ENCODE measurements at places on chromosomes 3 and 15. TPM values are rescaled to one million over a fixed set of nuclear protein-coding genes. Genes with fewer than 3 reads are reported as not detected.

The PPP1R14D gene
- total RNA-seq = not detected

The NT5DC2 gene
- 58.9 TPM for total RNA-seq

DNA sequence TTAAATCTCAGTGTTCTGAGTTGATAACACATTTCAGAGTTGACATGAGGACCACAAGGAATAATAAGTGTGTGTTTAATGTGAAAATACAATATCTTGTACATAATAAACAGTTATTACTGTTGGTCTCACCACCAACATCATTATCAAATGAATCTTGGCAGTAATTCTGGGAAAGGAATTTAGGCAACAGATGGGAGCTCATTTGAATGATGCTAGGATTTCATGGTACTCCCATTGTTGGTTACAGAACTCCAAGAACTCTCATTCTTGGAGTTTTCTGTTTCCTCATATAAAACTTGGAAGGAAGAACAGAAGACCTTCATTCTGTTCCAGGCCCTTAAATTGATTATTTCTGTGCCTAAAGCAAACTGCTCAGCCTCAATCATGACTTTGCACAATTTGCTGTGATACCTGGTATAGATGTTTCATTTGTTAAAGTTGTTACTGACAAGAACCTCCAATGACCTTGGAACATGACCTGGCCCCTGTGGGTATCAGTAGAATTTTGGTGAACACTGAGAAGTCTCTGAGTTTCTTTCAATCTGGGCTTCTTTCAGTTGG, 385.8 kb downstream of the LPP start:
- DNase-seq = no peak
- no peaks in the 10 kb centered on the region for H3K4me1 ChIP-seq
- H3K4me3 ChIP-seq = no peak overlapping the region
- no peaks in the 10 kb centered on the region for H3K36me3 ChIP-seq
- H3K27ac ChIP-seq = no peak overlapping the region

The FAM81A gene
- total RNA-seq = not detected

DNA sequence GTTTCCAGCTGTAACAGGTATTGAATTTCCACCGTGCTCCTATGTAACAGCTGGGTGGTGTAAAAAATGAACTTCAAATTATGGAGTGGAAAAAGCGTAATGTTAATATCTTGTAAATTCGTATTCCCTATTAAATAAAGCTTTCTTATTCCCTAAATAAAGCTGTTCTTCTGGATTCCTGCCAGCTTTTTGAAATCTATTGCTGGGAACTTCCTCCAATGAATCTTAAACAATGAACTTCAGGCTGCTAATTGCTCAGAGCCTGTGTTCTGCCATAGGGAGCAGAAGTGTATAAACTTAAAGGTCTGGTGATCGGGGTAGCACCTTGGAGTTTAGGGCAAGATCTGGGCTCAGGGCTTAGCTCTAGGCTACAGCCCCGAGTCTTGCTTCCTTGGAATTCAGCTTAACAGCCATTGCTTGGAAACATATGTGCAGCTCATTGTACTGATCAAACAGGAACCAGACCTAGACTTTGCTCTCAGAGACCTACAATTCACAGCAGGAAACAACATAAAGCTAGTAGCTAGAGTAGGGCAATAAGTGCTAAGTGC, 1.4 kb downstream of the ARL14 start:
- no peak for DNase-seq
- H3K27me3 ChIP-seq = no peaks in the 10 kb centered on the region
- no peaks in the 10 kb centered on the region for H3K36me3 ChIP-seq

GRCh38 chr3:12265508-12265907, 23.4 kb upstream of the PPARG start:
- no peak for DNase-seq
- no peaks in the 10 kb centered on the region for H3K4me1 ChIP-seq
- H3K4me3 ChIP-seq = no peak overlapping the region
- H3K27me3 ChIP-seq = no peaks in the 10 kb centered on the region

The WDR93 gene
- not detected for total RNA-seq

- peaks cover 5% of the 10 kb centered on the region for H3K4me1 ChIP-seq
- DNase-seq = no peak
- H3K27ac ChIP-seq = no peak overlapping the region
- no peaks in the 10 kb centered on the region for H3K27me3 ChIP-seq
These were observed 37.7 kb downstream of the PDIA5 start for GRCh38 chr3:123104550-123104949.

- no peaks in the 10 kb centered on the region for H3K36me3 ChIP-seq
- no peaks in the 10 kb centered on the region for H3K27me3 ChIP-seq
- peaks cover 48% of the 10 kb centered on the region for H3K4me1 ChIP-seq
- peak overlapping the region; percentile 71 for H3K4me3 ChIP-seq
- H3K27ac ChIP-seq = peak overlapping the region; percentile 83
These were observed 589 bp downstream of the NEIL1 start for GRCh38 chr15:75347222-75348033.

The SLC24A5 gene
- total RNA-seq = not detected

DNA sequence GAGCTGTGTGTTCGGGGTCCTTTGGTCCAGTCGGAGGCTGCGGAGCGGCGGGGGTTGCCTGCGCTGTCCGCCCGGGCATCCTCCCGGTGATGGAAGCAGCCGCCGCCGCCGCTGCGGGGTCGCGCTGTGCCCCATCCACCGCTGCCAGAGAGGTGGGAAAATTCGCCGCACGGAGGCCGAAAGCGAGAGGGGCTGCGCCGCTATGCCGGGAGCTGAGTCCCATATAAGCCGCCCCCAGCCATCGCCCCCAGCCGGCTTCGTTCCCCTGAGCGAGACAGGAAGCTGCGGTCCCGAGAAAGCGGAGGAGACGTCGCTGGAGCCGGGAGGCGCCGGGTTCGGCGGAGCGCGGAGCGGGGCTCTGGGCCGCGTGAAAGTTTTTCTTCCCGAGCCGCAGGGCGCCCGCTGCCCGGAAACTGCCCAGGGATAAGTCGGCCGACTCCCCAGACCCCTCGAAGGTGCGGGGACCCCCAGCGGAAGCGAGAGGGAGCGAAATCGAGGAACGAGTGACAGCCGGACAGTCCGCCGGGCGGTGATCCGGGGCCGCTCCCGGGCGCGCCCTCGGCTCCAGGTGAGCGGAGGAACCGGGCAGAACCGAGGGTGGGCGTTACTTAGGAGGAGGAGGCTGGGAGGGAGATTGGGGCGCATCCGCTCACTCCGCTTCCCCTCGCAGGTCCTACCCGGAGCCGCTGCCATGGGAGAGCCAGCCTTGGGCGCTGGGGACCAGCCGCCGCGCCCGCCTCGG, 574 bp downstream of the CHST2 start:
- peak overlapping the region; percentile 53 for H3K27ac ChIP-seq
- DNase-seq = no peak
- H3K4me3 ChIP-seq = peak overlapping the region; percentile 87
- H3K4me1 ChIP-seq = peaks cover 12% of the 10 kb centered on the region

The RBP2 gene
- not detected for total RNA-seq

- no peaks in the 10 kb centered on the region for H3K36me3 ChIP-seq
- no peak overlapping the region for H3K4me3 ChIP-seq
- no peaks in the 10 kb centered on the region for H3K27me3 ChIP-seq
- DNase-seq = no peak
- H3K27ac ChIP-seq = no peak overlapping the region
These were observed 163.2 kb upstream of the P2RY1 start for GRCh38 chr3:152671446-152672319.

Data from esophagus squamous epithelium (tissue), 5 donors.